SJSA1 (cell line): ENCODE measurements at places on chromosomes 2 and 18.

- DNase-seq = no peak
Measured at GRCh38 chr2:231462729-231463465, 1.4 kb downstream of the NCL start.

- no peak for DNase-seq
Measured at GRCh38 chr2:211203986-211204385, 647.6 kb downstream of the CPS1 start.

- DNase-seq = no peak
Measured at GRCh38 chr2:43127941-43128558, 98.4 kb downstream of the ZFP36L2 start.

- DNase-seq = no peak
Measured at GRCh38 chr2:53519918-53520841, 247.4 kb upstream of the CHAC2 start.
